Naive B cell (primary cell): ENCODE measurements at places on chromosomes 3 and 15.

GRCh38 chr3:46025139-46025538, 2.1 kb downstream of the XCR1 start:
- no peak overlapping the region for H3K27ac ChIP-seq
- H3K4me3 ChIP-seq = no peak overlapping the region
- peaks cover 12% of the 10 kb centered on the region for H3K4me1 ChIP-seq
- no peak for DNase-seq

DNA sequence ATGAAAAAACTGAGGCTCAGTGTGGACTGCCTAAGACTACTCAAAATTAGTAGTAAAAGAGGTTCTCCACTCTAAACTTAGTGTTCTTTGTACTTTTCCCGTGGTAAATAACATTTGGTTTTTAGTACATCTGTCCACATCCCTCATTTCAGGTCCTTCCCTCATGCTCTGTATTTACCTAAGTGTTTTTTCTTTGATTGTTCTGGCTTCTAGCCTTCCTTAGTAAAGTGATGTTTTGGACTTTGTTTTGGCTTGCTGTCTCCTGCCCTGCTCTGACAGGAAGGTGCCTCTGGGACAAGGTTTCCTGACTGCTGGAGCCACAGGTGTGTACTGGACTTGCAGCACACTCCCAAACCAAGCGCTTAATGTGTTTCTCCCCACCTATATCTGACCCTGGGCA, 29.9 kb upstream of the ALDH1A2 start:
- H3K27me3 ChIP-seq = peaks cover 12% of the 10 kb centered on the region
- no peak for DNase-seq
- H3K4me3 ChIP-seq = no peak overlapping the region
- no peaks in the 10 kb centered on the region for H3K36me3 ChIP-seq
- peak overlapping the region; percentile 10 for H3K27ac ChIP-seq

GRCh38 chr15:66774001-66774814, 72.2 kb downstream of the SMAD6 start:
- no peak overlapping the region for H3K4me3 ChIP-seq
- peaks cover 3% of the 10 kb centered on the region for H3K4me1 ChIP-seq
- H3K36me3 ChIP-seq = no peaks in the 10 kb centered on the region
- H3K27me3 ChIP-seq = no peaks in the 10 kb centered on the region
- DNase-seq = peak; percentile 40

DNA sequence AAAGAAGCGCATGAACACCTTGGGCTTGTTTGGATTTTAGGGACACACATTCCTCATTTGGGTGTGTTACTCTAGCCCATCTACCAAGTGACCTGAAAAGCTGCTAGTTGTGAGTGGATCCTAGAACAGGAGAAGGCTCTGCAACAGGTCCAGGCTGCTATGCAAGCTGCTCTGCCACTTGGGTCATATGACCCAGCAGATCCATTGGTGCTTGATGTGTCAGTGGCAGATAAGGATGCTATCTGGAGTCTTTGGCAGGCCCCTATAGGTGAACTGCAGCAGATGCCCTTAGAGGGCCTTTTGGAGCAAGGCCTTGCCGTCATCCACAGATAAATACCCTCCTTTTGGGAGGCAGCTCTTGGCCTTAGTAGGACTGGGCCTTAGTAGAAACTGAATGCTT, 53.2 kb downstream of the PAQR5 start:
- no peak overlapping the region for H3K4me3 ChIP-seq
- no peaks in the 10 kb centered on the region for H3K27me3 ChIP-seq
- no peaks in the 10 kb centered on the region for H3K36me3 ChIP-seq
- no peak overlapping the region for H3K27ac ChIP-seq
- DNase-seq = no peak
- no peaks in the 10 kb centered on the region for H3K4me1 ChIP-seq

GRCh38 chr3:43692971-43693370, 2.2 kb downstream of the ABHD5 start:
- H3K27me3 ChIP-seq = no peaks in the 10 kb centered on the region
- H3K36me3 ChIP-seq = no peaks in the 10 kb centered on the region
- no peak overlapping the region for H3K4me3 ChIP-seq
- H3K27ac ChIP-seq = no peak overlapping the region
- no peak for DNase-seq
- peaks cover 19% of the 10 kb centered on the region for H3K4me1 ChIP-seq

GRCh38 chr3:105755121-105755886, 113.5 kb downstream of the CBLB start:
- DNase-seq = no peak
- H3K4me3 ChIP-seq = no peak overlapping the region
- no peaks in the 10 kb centered on the region for H3K27me3 ChIP-seq
- no peak overlapping the region for H3K27ac ChIP-seq
- H3K4me1 ChIP-seq = peaks cover 45% of the 10 kb centered on the region

- DNase-seq = no peak
- H3K36me3 ChIP-seq = no peaks in the 10 kb centered on the region
- H3K4me3 ChIP-seq = no peak overlapping the region
Observed at GRCh38 chr15:45146405-45146804, 16.6 kb downstream of the DUOX1 start.

GRCh38 chr15:76035593-76035992, 23.4 kb upstream of the NRG4 start:
- H3K27me3 ChIP-seq = peaks cover 10% of the 10 kb centered on the region
- no peaks in the 10 kb centered on the region for H3K4me1 ChIP-seq
- no peak overlapping the region for H3K27ac ChIP-seq
- no peak for DNase-seq

DNA sequence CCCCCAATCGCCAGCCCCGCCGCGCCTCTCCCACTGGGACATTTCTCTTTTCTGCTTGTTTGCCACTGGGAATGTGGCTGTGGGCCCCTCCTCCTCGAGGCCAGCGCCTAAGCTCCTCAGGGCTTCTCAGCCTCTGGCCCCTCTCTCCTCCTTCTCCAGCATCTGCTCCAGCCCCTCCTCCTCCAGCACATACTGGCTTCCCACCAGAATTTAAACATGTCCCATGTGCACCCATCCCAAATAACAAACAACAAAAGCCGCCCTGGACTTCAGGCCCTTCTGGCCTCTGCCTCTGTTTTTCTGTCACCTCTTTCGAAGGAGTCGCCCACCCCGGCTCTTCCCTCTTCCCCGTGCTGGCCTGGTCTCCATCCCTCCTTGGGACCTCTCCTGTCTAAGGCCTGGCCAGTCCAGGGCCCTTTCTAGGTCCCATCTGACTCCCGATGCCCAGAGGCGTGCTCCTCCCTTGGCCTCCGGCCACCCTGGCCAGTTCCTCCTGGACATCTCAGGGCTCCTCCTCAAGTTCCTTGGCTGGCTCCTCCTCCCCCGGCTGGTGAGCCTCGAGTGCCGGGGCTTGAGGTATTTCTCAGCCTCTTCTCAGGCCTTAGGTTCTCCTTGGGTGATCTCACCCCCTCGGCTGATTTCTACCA, 94.6 kb upstream of the SLC6A6 start:
- no peaks in the 10 kb centered on the region for H3K4me1 ChIP-seq
- peaks cover 83% of the 10 kb centered on the region for H3K27me3 ChIP-seq
- no peak overlapping the region for H3K4me3 ChIP-seq
- H3K36me3 ChIP-seq = no peaks in the 10 kb centered on the region
- no peak overlapping the region for H3K27ac ChIP-seq

- no peak for DNase-seq
- H3K4me1 ChIP-seq = peaks cover 35% of the 10 kb centered on the region
- H3K27ac ChIP-seq = no peak overlapping the region
- peaks cover 19% of the 10 kb centered on the region for H3K36me3 ChIP-seq
Observed at GRCh38 chr3:14130707-14131106, 5.9 kb downstream of the TMEM43 start.

GRCh38 chr15:98312913-98313312, 335.4 kb upstream of the IGF1R start:
- no peak for DNase-seq
- no peak overlapping the region for H3K27ac ChIP-seq
- peaks cover 10% of the 10 kb centered on the region for H3K27me3 ChIP-seq
- H3K4me3 ChIP-seq = no peak overlapping the region
- no peaks in the 10 kb centered on the region for H3K36me3 ChIP-seq

DNA sequence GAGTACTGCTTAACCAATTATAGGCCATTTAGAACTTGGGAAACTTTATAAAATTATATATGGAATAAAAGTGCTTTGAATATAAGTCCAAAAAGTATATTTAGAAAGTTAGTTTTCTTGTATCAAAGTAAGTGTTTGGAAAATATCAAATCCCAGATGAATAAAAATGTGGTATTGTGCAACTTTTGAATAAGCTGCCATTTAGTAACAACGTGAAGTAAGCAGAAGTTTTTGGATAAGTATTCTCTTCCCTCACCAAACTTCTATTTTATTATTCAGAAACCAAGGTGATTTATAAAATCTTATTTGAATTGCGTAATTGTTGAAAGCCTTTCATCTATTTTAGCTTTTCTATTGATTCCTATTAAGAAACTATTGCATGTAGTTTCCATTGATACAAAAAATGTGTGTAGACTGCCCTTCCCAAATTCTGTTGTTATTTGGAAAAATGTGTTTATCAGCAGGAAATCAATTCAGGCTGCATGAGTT, 806.2 kb downstream of the NSUN3 start:
- H3K4me3 ChIP-seq = no peak overlapping the region
- no peak for DNase-seq
- no peaks in the 10 kb centered on the region for H3K27me3 ChIP-seq
- H3K36me3 ChIP-seq = no peaks in the 10 kb centered on the region

GRCh38 chr3:97942801-97943546, 29.3 kb downstream of the RIOX2 start:
- no peaks in the 10 kb centered on the region for H3K4me1 ChIP-seq
- no peaks in the 10 kb centered on the region for H3K27me3 ChIP-seq
- no peak overlapping the region for H3K4me3 ChIP-seq
- no peak overlapping the region for H3K27ac ChIP-seq
- DNase-seq = no peak

DNA sequence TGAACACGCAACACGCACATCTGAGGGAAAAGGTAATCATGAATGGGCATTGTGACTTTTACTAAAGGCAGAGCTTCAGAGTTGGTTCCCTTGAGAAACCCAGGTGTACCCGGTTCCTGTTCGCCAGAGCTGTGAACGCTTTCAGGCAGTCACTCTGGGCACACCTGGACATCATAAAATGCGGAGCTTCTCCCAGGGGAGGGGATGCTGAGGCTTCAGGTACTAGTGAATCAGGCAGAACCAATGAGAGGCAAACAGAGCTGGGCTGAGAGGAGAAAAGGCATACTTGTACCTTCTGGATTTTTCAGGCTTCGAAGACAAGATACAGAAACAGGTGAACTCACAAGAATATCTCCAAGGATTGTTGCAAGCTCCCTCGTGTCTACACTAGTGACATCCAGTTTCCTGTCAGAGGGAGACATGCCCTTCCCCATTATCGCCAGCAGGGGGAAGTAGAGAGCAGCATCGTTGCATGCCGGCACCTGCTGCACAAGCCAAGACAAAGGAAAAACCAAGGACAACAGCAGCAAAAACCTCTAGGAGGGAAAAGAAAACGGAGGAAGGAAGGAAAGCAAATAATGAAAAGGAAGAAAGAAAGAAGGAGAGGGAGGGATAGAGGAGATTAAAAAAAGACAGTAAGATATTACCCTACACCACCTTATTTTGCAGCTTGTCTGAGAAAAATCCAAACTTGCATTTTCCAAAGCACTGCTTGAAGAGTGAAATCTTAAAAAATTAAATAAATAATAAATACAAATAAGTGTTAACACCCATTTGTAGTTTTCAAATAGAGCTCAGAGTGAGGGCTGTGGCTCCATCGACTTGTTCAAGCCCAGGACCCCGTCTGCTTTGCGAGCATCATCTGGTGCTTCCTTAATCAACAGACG, 2.0 kb downstream of the AHSG start:
- H3K27ac ChIP-seq = peak overlapping the region; percentile 43
- H3K27me3 ChIP-seq = peaks cover 47% of the 10 kb centered on the region
- H3K4me1 ChIP-seq = peaks cover 24% of the 10 kb centered on the region

DNA sequence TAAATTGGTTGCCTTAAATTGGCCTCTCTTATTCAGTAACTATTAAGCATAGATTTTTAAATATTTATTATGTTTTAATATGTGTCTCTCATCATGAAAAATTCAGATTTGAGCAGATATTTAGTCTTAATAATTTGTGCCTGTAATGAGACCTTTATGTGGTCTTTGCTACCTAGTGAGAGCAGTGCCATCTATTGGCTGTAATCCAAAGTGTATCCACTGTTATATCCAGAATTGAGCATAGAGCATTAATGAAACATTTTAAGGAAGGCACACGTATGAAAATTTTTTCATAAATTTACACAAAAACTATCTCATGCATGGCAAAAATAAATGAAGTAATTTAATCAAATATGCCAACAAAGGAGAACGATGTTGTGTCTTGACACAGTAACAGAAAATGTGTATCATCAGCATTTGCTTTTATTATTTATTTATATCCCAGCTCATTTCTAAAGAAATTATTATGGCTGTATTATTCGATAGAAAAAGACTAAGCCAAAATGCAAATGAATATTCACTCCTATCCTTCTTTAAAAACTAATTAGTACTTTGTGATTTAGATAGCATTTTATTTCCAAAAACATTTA, 203.5 kb downstream of the RSRC1 start:
- H3K4me1 ChIP-seq = peaks cover 3% of the 10 kb centered on the region
- H3K4me3 ChIP-seq = no peak overlapping the region
- no peak overlapping the region for H3K27ac ChIP-seq
- DNase-seq = no peak

DNA sequence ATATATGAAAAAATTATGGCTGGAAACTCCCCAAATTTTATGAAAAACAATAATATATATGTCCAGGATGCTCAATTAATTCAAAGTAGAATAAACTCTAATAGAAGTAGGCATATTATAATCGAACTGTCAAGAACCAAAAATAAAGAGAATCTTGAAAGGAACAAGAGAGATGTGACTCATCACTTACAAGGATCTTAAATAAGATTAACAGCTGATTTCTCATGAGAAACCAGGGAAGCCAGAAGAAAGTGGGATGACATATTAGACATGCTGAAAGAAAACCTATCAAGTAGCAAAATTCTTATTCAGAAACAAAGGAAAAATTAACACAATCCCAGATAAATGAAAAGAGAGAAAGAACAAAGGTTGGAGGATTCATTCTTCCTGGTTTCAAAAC, 66.8 kb downstream of the FAIM start:
- no peaks in the 10 kb centered on the region for H3K27me3 ChIP-seq
- H3K4me3 ChIP-seq = no peak overlapping the region
- H3K27ac ChIP-seq = no peak overlapping the region
- H3K4me1 ChIP-seq = no peaks in the 10 kb centered on the region

DNA sequence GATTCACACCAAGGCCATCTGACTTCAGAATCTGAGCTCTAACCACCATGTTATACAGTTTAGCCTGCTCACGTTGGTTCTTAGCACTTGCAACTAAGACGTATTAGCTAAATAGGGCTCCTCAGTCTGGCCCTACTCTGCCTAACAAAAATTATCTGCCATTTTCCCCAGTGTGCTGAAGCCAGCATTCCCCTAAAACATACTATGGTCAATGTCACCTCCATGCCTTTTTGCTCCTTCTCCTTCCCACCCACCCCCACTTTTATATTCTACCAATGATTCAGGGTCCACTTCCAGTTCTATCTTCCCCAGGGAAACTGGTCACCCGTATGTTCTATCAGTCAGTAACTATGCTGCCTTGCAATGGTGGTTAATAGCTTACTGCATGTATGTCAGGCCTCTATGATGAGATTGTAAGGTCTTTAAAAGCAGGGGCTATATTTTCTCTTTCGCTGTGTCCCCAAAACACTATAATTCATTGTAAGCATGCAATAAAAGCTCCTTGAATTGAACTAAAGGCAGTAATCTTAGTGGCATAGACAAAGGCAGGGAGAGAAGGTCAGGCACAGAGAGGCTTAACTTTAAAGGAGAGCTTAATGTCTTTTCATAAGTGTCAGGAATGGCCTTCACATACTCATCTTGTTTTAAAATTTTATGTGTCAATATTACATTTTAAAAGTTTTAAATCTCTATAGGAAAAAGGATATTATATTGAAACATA, 23.3 kb downstream of the POPDC2 start:
- no peaks in the 10 kb centered on the region for H3K36me3 ChIP-seq
- H3K4me3 ChIP-seq = no peak overlapping the region
- peaks cover 5% of the 10 kb centered on the region for H3K27me3 ChIP-seq
- no peak for DNase-seq
